NCI-H1694 (cell line): ENCODE measurements at places on chromosomes 2 and 18.
A peak's percentile ranks its signal among the peaks of the same experiment; 100 is the strongest.

DNA sequence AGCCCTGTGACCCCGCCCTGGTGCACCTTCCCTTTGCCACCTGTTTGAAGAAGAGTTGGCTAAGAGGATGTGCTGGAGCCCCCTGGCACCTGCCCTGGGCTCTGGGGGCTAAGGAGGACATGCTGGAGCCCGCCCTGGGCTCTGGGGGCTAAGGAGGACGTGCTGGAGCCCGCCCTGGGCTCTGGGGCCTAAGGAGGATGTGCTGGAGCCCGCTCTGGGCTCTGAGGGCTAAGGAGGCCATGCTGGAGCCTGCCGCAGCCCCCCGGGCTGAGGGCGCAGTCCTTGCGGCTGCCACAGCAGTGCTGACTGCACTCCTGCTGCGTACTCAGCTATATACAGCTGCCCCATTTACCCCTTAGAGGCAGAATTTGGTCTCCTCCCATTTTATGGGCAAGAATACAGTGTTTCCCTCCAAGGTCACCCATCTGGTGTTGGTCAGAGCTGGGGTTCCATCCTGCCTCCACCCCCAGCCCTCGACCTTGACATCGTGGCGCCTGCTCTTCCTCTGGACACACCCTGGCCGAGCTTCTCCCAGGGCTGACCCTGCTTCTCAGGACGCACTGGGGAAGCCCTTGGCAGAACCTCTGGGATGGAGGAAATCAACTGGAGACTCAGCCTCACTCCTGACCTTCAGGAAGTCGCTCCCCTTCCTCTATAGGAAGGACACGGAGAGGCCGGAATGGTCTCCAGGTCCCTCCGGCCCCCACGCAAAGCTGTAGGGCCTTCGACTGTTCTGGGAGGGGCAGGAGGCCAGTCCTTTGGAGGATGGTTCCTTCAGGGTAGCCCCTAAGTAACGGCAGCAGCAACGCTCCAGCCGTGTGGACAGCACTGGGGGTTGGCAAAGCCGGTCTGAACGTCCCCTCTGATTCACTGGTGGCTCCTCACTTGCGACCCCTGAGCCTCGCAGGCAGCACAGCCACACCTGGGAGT is 65.0 kb upstream of the HPCAL1 start:
- DNase-seq = no peak

GRCh38 chr2:180456801-180457200 is 449.7 kb upstream of the CWC22 start:
- DNase-seq = peak; percentile 55

DNA sequence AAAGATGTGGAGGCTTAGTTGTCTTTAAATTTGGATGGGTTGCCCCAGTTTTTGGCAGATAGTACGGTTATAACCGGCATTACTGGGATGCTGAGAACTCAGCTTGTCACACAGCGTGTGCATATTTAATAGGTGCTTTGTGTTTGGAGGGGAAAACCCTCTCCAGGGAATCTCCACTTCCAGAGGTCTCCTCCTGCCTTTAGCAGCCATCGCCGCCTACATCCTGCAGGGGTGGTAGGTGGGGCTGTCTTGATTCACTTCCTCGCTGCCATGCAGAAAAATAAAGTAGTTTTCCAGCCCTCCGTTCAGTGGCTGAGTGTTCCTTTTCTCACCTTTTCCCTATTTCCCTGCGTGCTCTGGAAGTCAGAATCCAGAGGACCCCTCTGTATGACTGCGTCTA is 76.4 kb downstream of the ITGB1BP1 start:
- no peak for DNase-seq

DNA sequence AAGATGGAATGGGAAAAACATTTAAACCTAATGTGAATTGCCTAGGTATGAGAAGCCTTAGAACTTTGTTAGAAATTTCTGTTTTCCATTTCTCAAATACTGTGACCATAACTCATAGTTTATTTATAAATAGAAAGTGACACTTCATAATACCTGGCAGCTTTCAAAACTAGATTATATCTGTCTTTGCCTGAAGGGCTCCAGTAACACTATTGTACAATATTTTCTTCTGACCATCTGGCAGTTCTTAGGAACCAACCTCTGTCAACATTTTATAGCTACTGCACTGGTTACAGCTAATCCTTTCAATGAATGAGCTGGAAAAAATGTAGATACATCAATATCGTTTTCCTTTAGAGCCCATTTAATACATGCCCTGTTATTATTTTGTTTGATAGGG is 237.4 kb downstream of the CAMKMT start:
- DNase-seq = peak; percentile 60

GRCh38 chr18:63253428-63254372 is 65.9 kb downstream of the BCL2 start:
- no peak for DNase-seq

- no peak for DNase-seq
Observed at GRCh38 chr2:215288112-215288815, 23.6 kb upstream of the ATIC start.

GRCh38 chr2:21175895-21176646 is 52.3 kb downstream of the TDRD15 start:
- no peak for DNase-seq

- no peak for DNase-seq
Observed at GRCh38 chr18:8826971-8827370, 121.6 kb downstream of the MTCL1 start.

GRCh38 chr18:47627030-47627429 is 303.4 kb downstream of the SMAD2 start:
- DNase-seq = no peak

DNA sequence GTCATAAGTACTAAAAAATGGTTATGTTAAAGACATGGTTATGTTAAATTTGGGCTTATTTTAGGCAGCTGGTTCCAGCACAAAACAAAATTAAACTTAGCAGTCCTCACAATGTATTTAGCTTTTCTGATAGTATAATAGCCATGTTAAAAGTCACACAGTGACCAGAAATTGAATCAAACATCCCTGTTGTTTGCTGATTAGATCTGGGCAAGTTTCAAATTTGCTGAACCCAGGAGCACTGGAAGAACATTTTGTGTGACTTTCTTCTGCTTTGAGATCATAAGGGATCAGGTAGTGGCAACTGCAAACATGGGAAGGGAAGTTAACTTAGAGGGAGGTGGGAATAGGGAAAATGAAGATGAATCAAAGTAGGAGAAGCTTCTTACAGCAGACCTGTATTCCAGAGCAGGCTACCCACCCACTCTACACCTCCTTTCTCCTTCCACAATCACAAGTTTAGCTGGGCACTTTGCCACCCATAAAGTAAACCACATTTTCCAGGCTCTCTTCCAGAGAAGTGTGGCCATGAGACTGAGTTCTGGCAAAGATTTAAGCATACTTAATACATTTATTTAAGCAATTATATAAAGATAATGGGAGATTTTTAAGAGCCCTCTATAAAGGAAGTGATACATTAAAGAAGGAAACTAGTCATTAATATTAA is 616.1 kb upstream of the LRATD1 start:
- no peak for DNase-seq

GRCh38 chr18:79438898-79439627 is 43.3 kb downstream of the NFATC1 start:
- DNase-seq = no peak

GRCh38 chr2:240302933-240303595 is 132.4 kb upstream of the GPC1 start:
- DNase-seq = no peak

DNA sequence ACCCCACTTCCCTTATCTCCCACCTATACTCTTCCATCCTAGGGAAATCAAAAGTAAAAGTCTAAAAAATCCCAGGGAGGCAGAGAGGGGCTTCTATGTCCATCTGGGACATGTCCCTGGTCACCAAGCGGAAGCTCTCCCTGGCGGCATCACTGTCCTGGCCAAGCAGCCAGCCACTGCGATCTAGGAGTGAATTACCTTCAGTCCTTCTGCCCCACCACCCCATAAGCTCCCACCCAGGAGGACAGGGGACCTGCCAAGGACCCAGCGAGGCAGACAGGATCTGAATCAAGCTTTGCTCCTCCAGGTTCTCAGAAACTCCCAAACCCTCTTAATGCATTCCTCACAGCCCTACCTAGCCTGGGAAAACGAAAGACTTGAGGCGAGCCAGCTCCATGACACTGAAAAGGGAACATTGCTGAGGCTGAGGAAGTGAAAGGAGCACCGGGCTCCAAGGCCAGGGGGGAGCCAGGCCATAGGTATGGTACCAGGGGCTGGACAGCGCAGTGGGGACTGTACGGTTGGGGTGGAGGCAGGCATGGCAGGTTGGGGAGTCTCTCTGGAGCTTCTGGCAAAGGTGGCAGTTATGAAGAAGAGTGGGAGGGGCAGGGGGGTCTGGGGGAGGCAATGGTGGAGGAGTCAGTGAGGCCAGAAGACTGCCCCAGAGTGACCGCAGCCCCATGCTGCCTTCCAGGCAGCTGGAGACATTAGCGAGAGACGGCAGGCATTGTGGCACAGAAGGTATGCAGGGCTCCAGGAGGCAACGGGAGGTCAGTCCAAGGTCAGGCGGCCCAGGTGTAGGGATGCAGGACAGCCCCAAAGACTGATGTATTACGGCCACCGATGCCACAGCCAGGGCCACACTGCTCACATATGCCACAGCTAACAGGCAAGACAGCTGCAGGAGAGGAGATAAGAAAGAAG is 2.7 kb upstream of the SLC23A3 start:
- DNase-seq = no peak

GRCh38 chr2:69733342-69734034 is 8.4 kb upstream of the ANXA4 start:
- DNase-seq = peak; percentile 60

DNA sequence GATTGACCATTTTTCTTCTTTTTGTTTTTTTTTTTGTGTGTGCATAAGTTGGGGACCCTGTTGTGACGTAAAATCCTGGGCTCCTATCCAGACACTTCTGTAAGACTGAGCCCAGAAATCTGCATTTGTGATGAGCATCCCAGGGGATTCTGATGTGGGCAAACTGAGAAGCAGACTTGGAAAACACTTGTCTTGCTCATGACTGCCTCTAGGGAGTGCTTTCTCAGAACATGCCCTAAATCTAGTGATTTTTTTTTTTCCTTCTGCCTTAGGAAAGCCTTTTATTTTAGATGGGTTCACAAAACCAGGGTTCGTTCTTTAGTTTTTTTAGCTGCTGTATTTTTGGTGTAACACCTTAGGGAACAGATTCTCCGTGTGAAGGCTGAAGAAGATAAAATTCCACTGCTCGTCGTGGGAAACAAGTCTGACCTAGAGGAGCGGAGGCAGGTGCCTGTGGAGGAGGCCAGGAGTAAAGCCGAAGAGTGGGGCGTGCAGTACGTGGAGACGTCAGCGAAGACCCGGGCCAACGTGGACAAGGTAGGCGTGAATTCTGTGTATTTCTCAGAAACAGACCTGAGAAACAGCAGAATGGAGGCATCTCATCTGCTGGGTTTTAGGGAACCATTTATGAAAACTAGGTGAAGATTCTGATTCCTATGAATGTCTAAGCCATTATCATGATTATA is 36.7 kb downstream of the RALB start:
- no peak for DNase-seq

- no peak for DNase-seq
Observed at GRCh38 chr2:105872830-105873229, 128.1 kb downstream of the NCK2 start.

DNA sequence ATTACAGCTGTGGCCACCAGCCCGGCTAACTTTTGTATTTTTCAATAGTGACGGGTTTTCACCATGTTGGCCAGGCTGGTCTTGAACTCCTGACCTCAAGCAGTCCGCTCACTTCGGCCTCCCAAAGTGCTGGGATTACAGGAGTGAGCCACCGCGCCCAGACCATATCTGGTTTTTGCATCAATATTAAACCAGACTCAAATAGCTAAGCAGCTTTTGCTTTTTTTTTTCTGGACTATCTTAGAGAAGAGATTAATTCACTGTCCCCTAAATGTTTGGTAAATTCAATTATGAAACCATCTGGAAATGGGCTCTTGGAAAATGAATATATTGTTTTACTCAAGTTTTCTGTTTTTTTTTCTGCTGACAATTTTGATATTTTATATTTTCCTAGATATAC is 183.7 kb downstream of the DOK6 start:
- DNase-seq = no peak

DNA sequence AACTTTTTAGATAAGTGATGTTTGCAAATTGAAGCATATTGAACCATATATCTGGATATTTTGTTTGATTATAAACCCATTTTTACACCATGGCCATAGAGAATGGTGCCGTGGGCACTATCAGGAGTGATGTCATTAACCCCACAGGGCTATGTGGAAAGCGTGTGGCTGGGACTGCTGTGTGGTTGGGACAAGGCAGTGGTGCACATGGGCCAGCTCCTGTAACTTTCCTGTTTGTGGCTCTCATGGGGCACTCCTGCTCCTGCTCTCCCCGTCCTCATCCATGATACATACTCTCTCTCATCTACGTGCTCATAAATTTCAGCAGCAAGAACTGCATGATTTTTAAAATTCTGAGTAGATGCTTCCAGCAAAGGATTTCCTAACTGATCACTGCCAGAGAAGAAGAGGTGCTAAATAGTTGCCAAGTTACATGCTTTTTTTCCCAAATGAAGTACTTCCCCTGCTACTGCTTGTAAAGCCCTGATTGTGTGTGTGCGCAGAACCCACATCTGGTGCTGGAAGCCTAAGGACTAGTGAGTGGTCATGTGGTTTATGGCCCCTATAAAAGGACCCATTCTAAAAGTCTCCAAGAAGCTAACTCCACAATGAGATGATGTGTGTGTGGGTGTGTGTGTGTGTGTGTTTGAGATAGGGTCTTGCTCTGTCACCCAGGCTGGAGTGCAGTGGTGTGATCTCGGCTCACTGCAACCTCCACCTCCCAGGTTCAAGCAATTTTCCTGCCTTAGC is 240.8 kb downstream of the NEDD4L start:
- DNase-seq = no peak

GRCh38 chr2:102754456-102755145 is 7.2 kb upstream of the TMEM182 start:
- DNase-seq = no peak

DNA sequence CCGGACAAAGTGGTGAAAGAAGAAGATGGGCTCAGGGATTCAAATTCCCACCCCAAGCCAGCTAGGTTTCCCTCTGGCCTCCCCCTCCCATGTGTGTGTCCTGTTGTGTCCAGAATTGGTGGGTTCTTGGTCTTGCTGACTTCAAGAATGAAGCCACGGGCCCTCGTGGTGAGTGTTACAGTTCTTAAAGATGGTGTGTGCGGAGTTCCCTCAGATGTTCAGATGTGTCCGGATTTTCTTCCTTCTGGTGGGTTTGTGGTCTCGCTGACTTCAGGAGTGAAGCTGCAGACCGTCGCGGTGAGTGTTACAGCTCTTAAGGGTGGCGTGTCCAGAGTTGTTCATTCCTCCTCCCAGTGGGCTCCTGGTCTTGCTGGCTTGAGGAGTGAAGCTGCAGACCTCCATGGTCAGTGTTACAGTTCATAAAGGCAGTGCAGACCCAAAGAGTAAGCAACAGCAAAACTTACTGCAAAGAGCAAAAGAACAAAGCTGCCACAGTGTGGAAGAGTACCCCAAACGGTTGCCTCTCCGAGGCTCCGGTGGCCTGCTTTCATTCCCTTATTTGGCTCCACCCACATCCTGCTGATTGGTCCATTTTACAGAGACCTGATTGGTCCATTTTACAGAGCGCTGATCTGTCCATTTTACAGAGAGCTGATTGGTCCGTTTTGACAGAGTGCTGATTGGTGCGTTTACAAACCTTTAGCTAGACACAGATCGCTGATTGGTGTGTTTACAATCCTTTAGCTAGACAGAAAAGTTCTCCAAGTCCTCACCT is 37.7 kb upstream of the KLF11 start:
- no peak for DNase-seq
